HEK293T (cell line): ENCODE measurements at places on chromosomes 6 and 20.

DNA sequence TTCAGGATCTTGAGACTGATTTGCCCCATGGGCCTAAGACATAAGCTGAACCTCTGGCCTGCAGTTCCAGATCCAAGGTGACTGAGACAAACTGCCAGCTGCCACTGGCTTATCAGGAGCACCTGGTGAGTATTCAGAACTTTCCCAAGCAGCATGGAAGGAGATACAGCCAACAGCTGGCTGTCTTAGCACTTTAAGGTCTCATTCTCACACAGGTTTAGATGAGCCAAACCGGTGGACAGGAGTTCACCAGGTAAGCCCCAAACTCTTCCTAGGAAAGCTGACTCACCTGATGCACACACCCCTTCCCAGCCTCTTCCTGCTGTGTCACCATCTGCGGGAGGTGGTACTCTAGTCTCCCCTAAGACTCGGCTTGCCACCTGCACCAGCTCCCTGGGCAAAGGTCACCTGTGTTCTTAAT lies at the start of gene BANF2:
BANF2 (plus strand) TSS at position 36 of the 421 bp plus-strand sequence. CDS start 25,060 bp downstream, outside the sequence.
- no peak for DNase-seq

DNA sequence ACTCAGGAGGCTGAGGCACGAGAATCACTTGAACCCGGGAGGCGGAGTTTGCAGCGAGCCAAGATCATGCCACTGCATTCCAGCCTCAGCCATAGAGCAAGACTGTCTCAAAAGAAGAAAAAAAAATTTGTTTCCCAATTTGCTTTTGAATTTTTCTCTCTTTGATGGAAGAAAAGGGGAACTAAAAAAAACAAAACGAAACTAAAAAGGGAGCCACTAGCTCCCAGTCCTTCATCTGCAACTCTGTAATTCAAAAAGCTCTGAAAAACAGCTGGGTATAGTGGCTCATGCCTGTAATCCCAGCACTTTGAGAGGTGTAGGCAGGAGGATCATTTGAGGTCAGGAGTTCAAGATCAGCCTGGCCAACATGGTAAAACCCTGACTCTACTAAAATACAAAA lies 9.5 kb downstream of the OVOL2 start:
- no peak for DNase-seq

DNA sequence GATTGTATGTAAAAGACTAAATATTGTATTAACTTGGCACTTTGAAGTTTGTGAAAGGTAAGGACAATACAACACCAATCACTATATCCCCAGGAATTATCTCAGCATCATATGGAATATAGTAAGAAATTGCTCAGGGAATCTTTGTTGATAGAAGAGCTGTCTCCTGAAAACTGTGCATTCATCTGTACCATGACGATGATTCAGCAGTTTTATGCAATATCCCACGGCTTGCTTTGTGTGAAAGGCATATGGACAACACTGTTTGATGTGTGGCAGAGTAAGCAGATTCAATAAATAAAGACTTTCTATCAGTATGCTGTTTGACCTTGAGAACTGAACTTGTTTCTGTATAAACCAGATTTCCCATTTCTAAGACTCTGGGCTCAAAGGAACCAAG lies 147.5 kb upstream of the PLN start:
- DNase-seq, result no peak

DNA sequence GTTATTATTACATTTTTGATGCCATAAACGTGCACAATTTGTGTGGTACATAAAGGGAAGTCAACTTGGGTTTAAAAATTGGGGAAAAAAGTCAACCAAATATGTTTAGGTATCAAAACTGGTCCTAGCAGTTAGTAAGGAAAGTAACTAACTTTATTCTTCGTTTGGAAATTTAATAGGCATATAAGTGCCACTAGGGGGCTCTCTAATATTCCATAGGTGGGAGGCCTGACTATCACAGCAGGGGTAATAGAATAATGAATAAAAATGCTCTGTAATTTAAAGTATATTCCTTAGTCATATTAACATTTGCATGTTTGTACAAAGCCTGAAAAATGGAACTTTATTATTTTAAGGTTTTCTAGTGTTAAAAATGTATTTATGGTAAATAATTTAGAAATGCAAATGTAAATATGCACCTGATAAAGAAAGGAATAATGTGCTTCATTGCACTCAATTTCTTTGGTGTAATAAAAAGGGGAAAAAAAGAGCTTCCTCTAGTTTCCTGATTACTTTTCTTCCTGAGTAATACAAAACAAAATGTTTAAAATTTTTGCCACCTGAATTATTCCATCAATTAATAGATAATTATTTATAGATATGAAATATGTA lies 125.7 kb upstream of the HDAC2 start:
- peak; percentile 35 for DNase-seq

DNA sequence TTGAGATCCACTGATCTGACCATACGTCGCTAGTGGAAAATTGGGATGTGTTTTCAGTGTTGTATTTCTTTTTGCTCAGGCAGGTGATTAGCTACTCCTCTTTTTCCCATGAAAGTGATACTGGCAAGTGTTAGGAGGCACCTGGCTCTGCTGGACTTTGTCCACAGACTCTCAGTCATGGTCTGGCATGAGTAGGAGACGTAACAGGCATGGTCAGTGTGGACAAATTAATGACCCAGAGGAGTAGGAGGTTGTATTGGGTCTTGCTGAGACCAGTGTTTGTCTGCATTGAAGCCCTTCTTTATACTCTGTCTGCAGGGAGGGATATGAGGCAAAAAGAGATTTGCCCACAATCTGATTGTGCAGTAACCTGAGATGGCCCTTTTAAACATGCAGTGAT lies 178.7 kb downstream of the DTNBP1 start:
- DNase-seq, result no peak

DNA sequence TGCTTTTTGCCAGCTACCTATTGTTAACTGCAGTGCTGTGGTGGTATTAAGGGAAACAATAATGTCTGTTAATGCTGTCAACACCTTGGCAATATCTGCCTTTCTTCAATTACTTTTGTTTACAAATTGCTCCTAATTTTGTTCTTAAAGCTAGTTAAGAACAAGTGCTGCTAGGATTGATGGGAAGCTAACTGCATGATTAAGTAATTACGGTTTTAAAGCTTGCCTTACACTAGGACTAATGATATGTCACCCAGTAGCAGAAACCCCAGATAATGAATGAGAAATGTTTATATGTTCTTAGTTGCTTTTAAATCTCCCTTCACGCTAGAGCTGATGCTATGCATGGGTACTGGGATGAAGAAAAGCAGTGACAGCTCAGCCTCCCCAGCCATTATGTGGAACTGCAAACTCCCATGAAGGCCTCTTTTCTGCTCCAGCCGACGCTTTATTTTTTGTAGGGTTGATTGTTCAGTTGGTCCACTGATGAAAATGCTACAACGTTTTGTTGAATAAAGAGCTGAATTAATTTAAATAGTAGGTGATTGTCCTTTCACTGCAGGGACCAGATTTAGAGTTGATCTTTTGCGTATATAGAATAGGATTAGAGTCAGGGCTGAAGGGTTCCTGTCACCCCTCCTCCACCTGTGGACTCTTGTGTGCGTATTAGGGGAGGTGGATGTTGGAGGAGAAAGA lies 610.5 kb downstream of the TFAP2B start:
- DNase-seq, result no peak

DNA sequence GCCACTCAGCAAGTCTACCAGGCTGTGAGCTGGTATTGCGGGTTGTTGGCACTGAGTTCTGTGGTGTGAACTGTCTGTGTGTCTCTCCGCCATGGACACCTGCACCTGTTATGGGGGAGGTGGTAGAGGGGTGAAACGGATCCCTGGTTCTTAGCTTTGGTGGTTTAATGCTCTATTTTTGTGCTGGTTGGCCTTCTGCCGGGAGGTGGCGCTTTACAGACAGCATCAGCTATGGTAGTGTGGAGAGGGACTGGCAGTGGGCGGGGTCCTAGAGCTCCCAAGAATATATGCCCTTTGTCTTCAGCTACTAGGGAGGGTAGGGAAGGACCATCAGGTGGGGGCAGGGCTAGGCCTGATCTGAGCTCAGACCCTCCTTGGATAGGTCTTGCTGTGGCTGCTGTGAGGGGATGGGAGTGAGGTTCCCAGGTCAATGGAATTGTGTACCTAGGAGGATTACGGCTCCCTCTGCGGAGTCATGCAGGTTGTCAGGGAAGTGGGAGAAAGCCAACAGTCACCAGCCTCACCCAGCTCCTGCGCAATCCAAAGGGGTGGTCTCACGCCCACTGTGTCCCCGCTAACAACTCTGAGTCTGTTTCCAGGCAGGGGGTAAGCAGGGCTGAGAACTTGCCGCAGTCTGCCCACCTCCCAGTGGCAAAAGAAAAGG lies 154.3 kb downstream of the CCDC170 start:
- DNase-seq, result peak; percentile 33

GRCh38 chr6:122066200-122066599 lies 333.3 kb upstream of the HSF2 start:
- no peak for DNase-seq

GRCh38 chr20:36645998-36646397 lies at the start of gene SLA2:
SLA2 (minus strand) TSS chr20:36646196; CDS start chr20:36641335, 4,861 bp downstream.
- no peak for DNase-seq

- no peak for DNase-seq
Measured at GRCh38 chr6:97110626-97111025, 172.4 kb downstream of the MMS22L start.

- DNase-seq, result no peak
Measured at GRCh38 chr20:38181207-38181801, 16.2 kb upstream of the TGM2 start.

GRCh38 chr20:44683263-44684046 lies 31.7 kb upstream of the CCN5 start:
- peak; percentile 76 for DNase-seq

DNA sequence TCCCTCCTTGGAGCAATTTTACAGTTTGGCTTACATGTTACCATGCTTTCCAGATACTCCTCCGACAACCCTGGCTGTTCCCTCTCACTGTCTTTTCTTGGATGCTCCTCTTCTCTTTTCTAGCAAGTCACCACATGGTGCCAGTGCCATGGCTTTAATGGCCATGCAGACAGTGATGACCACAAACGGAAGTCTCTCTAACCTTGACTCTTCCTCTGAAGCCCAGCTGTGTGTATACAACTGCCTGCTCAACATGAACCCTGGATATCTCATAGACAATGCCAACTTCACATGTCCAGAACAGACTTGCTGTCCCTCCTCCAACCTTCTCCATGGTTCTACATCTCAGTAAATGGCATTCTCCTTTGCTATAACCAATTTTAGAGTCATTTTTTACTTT lies 49.8 kb upstream of the NEDD9 start:
- no peak for DNase-seq

- no peak for DNase-seq
Measured at GRCh38 chr6:38499529-38500096, 140.1 kb downstream of the BTBD9 start.

DNA sequence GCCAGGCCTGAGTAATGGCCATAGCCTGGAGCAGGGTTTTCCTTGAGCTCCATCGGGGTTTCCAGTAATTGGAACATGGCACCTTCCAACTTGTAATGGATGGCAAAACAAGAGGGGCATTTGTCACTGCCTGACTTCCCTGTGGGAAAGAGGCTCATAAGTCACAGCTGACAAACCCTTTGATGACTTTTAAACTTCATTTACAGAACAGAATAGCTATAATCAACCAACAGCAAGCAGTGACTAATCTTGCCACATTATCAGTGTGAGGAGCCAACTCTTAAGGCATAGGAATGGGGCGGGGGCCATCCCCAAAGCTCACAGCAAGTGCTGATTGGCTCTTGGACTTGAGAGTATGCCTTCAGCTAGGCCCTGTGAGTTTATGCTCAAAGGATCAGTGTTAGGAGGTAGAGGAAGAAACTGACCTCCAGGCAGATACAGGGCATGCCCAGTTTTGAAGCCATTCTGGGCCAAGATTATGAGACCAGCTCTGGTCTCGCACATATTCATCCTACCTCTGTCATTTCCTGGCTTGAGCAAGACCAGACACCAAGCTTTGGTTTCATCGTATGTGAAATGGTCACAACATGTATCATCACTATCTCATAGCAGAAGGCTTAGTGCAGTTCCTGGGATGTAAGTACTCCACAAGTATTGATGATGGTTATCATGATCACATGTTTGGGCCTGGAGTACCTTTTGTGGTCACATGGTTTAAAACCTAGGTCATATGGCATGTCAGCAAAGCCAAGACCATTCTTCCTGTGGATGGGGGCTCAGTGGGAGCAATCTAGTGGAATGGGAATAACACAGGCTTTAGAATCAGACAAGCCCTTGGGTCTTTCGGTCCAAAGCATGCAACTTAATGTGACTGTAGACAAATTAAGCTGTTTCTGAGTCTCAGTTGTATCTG lies 49.2 kb downstream of the EIF2S2 start:
- DNase-seq, result no peak

DNA sequence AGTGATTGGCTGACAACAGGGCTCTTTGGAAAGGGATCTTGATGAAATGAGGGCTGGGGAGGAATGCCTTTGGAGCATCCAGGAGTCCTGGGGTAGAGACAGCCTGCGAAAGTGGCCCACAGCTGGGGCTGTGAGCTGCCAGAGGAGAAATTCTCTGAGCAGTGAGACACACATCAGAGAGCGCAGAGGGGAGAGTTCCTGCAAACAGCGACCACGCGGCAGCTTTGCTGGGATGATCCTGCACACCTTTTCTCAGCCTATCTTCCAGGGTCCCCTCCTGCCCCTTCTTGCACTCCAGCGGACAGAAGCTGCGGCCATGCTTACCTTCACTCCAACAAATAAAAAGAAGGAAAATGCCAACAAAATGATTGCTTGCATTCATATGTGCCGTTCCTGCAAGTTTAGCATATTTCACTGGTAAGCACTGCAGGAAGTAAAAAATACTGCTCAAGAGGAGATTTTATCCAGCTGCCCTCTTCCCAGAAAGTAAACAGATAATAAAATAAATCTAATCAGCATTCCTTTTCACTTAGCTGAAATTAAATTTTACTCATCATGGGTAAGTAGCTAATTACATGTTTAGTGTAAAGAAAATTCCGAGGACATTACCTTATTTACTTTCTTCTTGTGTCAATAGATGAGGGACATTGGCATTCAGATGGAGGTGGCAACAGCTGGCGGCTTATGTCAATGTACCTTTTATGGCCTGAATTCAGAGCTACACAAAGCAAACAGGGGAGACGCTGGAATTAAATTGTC lies 339.9 kb upstream of the ARID1B start:
- no peak for DNase-seq

DNA sequence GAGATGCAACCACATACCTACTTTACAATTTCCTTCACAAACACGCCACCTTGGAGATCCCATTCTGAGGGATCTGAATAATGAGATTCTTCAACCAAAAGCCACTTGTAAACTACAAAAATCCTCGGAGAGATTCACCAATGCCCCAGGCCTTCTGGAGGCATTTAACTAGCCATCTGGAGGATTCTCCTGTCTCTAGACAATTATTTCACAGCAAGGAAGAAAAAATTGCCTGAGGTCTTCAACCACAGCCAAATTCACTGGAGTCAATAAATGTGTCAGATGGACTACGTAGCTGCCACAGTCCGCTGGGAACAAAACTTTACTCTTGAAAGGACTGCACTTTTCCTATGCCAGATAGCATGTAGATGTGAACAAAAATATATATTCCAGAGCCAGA lies 19.0 kb upstream of the DCDC2 start:
- DNase-seq, result no peak

GRCh38 chr6:53168516-53169267 lies 20.1 kb upstream of the GCM1 start:
- DNase-seq, result no peak

GRCh38 chr20:62266340-62266739 lies 28.0 kb downstream of the OSBPL2 start:
- no peak for DNase-seq
